CD4-positive, alpha-beta T cell treated with Interleukin-10 for 1 hour (primary cell): ENCODE measurements at places on chromosomes 6 and 20.
A peak's percentile ranks its signal among the peaks of the same experiment; 100 is the strongest.

DNA sequence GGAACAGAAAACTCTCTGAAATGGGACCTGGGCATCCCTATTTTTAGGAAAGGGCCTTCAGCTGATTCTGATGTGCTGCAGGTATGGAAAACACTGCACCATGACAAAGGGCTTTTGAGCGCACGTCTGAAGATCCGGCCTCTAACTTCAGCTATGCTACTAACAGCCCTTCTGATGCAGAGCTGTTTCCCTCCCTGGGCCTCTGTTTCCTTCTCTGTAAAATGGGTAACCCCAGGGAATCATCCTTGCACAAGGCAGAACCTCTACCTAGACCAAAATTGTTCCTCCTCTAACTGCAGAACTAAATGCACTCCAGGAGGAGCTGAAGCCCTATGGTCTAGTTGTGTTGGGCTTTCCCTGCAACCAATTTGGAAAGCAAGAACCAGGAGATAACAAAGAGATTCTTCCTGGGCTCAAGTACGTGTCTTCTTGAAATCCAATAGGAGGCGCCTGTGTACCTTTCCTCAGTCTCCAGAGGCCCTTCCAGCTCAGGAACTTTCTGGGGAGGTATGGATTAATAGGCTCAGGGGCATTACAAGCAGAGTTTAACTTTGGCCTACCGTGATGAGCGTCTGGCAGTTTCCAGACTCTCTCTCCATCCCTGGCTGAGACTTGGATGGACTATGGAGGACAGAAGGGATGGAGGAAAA, 5.9 kb downstream of the GPX5 start:
- no peak for DNase-seq

GRCh38 chr6:94124333-94124732, 705.0 kb upstream of the EPHA7 start:
- DNase-seq: no peak

DNA sequence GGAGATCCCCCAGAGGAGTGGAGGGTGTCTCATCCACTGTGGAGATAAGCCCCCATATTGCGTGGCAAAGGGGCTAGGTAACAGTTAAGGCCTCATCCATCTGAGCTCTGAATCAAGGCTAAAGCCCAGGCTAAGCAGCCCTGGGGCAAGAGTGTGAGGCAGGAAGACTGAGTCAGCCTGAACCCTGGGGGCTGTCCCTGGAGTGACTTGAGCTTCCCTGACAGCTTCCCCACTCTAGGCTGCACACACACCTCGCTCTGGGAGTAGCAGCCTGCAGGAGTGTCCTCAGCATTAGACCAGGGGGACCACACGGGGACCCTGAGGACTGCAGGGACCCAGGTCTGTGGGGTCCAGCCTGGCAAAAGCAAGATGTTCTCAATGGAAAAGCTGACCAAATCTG, 27.9 kb downstream of the UBD start:
- no peak for DNase-seq

- DNase-seq: no peak
Measured at GRCh38 chr6:125832391-125833117, 41.8 kb downstream of the NCOA7 start.

DNA sequence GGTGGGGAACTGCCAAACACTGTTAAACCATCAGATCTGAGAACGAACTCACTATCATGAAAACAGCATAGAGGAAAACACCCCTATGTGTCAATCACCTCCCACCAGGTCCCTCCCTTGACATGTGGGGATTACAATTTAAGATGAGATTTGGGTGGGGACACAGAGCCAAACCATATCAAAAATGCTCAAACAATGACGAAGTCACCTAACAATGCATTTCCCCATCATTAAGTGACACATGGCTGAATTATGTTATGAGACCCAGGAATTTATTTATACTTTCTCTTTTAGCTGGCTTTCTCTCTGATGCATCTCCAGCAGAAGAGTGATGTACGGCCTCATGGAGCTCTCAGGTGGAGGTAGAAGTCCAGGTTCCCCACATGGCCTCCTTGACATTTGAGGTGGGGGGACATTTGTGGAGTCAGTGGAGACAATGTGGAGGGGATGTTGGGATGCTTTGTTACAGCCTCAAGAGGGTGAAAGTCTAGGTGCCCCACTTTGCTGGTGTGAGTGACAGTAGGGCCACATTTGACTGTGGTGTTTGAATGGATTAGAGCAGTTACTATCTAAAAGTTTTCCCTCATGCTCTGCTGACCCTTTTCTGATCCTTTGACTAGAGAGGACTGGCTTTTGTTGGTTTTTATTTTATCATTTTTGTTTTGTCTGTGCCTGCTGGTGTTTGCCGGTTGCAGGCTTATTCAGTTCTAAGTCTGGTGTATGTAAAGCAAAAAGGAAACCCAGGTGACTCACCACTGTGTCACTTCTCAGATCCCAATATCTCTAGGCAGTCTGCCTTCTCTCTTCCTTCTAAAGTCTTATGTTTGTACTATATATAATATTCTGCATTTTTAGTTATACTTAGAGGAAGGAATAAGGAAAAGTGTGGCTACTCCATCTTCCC, 18.5 kb upstream of the DCBLD1 start:
- no peak for DNase-seq

DNA sequence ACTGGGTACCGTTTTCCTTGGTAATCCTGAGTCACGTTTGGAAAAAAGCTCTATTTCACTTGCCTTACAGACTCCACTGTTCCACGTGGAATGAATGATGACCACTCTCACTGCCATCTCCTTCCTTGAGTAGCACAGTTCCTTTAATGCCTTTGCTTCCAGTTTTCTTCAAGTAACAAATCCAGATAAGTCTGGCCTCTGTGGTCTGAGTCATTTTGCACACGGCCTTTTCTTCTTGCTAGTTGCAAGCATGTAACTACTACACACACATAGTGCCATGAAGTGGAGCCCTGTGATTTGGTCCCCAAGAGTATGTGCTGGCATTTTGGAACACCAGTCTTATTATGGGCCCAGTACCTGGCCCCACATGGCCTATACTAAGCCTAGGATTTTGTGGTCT, 182.8 kb downstream of the SASH1 start:
- DNase-seq: no peak

GRCh38 chr20:61436283-61436666, 184.2 kb downstream of the CDH4 start:
- no peak for DNase-seq

DNA sequence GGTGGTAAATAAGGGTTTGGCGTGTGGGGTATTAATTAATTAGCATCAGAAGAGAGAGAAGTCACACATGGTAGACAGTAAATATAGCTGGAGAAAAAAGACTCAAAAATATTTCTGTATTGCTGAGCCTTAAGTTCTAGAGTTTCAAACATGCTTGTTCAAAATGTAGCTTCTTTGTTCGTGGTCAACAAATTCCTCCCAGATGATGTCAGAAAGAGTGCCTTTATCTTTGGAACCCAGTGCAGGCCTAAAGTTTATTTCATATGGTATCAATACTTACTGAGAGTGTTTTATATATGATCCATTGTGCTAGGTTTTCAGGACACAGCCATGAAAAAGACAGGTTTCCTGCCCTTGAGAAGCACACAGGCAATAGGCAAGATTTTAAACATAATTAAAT, 18.3 kb downstream of the MARCKS start:
- DNase-seq: no peak

DNA sequence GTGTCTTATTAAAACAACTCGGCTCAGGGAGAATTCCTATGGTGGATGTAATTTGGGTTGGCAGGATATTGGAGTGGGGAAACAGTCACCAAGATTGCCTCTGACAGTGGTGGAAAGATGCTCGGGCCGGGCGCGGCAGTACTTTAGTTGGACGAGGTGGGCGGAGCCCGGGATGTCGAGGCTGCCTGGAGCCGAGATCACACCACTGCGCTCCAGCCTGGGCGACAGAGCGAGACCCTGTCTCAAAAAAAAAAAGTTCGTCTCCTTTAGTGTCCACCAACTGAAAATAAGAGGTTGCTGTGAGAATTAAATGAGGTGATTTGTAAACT, 621 bp downstream of the NOL7 start:
- peak; percentile 37 for DNase-seq

DNA sequence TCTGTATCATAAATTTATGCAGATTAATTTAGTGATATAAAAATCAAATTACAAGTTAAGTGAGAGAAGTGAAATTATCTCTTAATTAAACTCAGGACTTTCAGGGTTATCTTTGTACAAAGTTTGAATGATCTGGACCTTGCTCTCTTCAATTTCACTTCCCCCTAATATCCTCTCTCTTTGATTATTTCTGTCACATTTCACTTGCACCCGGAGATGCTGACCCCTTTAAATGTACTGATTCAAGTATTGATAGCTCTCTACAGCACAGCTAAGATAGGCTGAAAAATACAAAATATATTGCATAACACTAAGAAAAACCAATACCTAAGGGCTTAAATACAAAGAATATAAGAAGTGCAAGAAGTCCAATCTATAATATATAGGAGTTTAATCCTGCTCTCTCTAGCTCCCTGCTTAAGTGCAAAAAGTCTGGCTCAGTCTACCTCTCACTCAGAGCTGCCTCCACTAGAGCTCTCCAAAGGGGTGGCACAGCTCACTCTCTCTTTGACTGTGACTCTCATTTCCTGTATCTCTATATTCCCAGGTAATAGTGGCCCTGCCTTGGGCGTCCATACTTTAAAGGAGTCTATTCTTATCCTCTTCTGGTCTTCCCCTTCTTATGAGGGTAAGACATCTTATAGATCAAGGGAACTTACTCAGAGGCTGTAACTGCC, 588.4 kb downstream of the RFPL4B start:
- DNase-seq: no peak

- no peak for DNase-seq
Measured at GRCh38 chr6:103617642-103618041, 1242.1 kb downstream of the HACE1 start.

DNA sequence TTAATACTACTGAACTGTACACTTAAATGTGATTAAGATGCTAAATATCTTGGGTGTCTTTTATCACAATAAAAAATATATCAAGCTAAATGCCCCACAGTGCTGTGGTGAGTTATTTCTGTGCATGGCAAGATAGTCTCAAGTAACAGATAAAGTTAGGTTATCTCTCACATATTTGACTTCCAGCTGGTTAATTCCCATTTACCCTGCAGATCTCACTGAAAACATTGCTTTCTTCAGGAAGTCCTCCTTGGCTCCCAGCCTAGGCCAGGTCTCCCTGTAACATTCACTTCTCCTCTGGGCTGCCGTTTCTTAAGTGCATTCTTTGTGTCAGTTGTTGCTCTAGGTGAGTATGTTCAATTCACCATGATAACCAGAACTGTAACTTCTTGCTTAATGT, 59.1 kb downstream of the SLC22A1 start:
- DNase-seq: no peak

- DNase-seq: no peak
Measured at GRCh38 chr6:5832668-5833067, 174.1 kb downstream of the NRN1 start.

- DNase-seq: no peak
Measured at GRCh38 chr20:8449123-8449522, 317.1 kb downstream of the PLCB1 start.

DNA sequence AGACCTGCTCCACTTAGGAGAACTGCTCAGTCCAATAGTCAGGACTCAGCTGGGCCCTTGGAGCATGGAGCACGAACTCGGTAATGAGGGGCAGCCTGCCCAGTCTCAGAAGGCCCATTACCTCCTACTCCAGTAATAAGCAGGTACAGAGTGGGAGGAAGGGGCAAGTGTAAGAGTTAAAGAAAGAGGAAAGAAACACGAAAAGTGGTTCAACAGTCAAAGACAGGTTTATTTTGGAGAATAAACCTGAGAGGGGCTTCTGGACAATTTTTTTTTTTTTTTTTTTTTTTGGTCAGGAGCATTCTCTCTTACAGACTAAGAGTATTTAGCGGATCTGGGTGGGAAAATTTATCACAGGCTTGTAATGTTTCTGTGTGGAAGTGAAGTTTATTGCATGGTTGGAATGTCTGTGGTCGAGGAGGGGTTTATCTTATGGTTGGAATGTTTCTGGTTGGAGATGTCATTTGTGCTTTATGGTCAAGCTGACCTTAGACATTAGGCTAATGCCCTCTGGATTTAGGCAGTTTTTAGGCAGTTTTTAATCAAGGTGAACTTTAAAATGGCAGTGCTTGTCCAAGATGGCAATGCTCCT, 340.1 kb downstream of the BCKDHB start:
- DNase-seq: no peak

DNA sequence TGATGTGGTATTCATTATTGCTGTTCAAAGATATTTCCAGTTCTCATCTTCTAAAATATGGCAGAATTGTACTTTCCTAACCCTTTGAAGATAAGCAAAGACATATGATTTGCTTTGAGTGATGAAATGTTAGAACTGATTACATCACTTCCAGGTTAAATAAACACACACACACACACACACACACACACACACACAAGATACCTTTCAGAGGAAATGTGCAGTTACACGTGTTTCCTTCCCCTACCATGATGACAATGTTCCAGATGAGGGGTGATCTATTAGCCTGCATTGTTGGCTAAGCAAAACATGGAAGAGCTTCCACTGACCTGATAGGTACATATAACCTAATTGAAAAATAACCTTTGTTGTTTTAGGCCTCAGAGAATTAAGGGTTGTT, 11.7 kb upstream of the FRK start:
- no peak for DNase-seq

- no peak for DNase-seq
Measured at GRCh38 chr6:99146711-99147110, 199.0 kb upstream of the FBXL4 start.

DNA sequence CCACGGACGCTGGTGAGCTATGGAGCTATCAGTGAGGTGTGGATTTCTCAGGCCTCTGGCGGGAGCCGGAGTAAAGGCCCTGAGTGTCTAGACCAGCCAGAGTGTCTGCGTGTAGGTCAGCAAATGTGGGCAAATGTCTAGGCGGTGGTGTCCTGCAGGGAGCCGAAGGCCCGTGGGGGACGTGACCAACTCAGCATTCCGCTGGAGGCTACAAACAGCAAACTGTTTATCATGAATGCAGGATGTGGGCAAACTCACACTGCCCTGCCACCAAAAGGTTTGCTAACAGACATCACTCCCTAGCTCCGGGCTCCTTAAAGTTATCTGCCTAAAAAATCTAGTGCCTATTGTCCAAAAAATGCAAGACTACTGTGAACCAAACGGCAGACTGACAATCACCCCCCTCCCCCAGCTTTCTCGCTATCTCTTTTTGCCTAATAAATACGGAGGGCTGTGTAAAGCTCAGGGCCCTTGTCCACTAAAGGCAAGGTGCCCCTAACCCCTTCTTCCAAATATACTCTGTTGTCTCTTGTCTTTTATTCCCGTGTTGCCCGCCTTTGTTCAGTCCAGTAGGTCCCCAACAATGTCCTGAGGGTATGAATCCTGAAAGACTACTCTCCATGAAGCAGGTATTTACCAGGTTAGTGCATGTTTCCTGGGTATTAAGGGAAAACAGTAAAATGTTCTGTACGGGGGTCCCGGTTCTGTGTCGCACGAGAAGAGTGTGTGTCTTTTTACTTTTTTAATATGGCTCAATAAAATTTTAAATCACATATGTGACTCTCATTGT, 29.0 kb upstream of the AFDN start:
- DNase-seq: no peak
